Lower leg skin (tissue), 4 donors: ENCODE measurements at places on chromosomes 2 and 18.

GRCh38 chr2:75592030-75592429, 31.3 kb upstream of the EVA1A start:
- DNase-seq, result no peak

- DNase-seq, result no peak
These were observed 17.6 kb upstream of the BOK start for GRCh38 chr2:241540771-241541561.

DNA sequence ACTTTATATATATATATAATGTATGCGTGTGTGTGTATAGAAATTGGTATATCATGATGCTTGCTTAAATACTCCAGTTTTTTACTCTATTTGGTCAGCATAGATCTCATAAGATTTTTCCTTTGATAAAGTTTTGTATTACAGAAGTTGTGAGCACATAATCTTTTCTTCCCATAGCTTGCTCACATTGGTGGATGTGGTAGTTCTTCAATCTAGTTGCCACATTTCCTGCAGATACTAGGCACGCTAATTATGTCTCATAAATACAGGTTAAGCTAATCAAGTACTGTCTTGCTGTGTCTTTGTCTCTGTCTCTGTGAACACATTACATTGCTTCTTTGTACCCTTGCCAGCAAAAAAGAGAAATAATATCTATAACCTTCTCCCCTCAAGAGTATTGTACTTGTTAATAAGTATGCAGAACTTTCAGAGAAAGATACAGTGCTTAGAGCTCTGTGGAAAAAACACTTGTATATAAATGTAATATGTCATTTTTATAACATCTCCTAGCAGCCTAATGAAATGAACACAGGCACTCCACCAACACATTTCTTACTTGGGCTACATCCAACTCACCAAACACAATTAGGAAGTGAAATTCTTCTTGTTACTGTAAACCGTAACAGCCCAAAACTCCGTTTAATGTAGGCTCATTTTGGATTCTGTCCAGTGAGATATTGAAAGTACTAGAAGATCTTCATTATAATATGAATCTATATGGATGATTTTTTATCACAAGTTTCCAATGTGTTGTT, 306.7 kb upstream of the SLC8A1 start:
- DNase-seq, result no peak

GRCh38 chr2:75596784-75597183, 36.0 kb upstream of the EVA1A start:
- no peak for DNase-seq

GRCh38 chr2:11597538-11598225, 63.8 kb downstream of the GREB1 start:
- no peak for DNase-seq

GRCh38 chr18:21345840-21346239, 103.8 kb downstream of the GREB1L start:
- no peak for DNase-seq

GRCh38 chr2:240353944-240354343, 81.5 kb upstream of the GPC1 start:
- DNase-seq, result no peak
